ENCODE measurements at places on chromosomes 4 and X.

GRCh38 chr4:75434105-75434504, 80.1 kb downstream of the RCHY1 start:
- DNase-seq: no peak

GRCh38 chr4:79155336-79155735, 170.5 kb downstream of the NAA11 start:
- DNase-seq: no peak

GRCh38 chr4:93414041-93414550, 414.5 kb upstream of the ATOH1 start:
- DNase-seq: no peak

DNA sequence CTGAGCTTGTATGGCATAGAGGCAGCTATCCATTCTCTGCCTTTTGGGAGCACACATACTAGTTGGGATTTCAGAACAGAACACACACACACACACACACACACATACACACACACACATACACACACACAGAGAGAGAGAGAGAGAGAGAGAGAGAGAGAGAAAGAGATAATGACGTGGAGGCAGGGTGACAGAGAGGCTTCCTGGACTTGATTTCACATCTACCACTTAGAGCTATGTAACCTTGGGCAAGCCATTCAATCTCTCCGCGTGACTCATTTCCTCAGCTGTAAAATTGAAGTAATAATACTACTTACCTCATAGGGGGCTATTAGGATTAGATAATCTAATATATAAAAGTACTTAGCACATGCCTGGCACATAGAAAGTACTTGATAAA, 12.3 kb upstream of the GRIA3 start:
- no peak for DNase-seq

GRCh38 chr4:89142691-89143669, 31.6 kb downstream of the TIGD2 start:
- no peak for DNase-seq

DNA sequence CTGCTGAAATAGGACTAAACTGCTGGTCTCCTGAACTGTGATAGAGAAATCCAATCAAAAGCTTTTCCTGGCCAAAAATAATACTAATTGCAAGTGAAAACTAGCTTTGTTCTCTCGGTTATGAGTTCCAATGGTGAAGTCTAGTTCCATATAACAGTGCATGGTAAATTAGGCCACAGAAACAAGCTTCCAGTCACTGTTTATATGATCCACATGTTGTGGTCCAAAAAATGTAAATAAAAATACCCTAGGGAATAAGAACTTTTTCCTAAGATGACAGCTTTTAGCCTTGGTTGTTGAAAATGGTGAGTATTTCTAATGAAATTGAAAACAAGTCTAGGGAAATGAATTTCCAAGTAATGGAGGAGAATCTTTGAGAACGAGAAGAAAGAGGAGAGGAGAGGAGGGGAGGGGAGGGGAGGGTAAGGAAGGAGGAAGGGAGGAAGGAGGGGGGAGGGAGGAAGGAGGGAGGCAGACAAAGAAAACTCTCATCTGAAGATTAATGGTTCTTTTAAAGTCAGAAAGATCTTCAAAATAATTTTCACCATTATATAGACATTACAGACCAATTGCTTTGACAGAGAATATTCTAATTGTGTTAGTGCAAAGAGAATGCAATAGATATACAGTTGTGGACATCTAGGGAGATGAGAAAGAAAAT, 26.1 kb downstream of the PALLD start:
- DNase-seq: no peak

DNA sequence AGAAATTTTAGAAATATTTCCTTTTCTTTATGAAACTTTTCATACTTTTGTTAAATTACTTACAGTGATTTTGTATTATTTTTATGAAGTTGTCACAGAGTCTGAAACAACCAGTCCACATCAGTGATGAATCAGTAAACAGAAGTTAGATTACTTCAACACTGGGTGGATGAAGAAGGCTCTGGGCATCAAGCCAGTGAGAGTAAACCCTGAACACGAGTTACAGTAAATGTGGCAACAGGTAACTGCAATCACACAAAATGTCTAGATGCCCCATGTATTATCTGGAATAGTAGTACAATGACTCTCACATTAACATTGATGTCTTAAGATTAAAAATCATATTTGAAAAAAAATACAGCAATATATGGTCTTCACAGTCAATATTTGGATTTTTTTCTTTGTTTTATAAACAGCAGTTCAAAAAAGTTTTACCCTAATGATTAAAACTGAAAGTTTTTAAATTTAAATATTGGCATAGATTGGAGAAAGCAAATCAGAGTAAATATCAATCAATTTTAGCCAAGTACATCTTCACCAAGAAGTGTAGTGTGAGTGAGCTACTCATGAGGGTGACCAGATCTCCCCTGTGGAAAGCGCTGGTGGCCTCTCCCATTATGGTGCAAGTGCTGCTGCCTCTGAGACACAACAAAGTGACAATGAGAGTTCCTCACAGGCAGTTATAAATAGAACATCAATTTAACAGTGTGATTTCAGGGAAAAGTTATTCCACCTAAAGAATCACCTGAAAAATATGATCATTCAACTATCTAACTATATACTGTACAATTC, 63.2 kb upstream of the UGT2B7 start:
- no peak for DNase-seq

- DNase-seq: no peak
Observed at GRCh38 chr4:148868191-148868590, 426.0 kb upstream of the NR3C2 start.

- DNase-seq: no peak
Observed at GRCh38 chr4:67152976-67153375, 392.3 kb downstream of the CENPC start.

GRCh38 chr4:24753519-24753918, 41.9 kb upstream of the SOD3 start:
- no peak for DNase-seq

DNA sequence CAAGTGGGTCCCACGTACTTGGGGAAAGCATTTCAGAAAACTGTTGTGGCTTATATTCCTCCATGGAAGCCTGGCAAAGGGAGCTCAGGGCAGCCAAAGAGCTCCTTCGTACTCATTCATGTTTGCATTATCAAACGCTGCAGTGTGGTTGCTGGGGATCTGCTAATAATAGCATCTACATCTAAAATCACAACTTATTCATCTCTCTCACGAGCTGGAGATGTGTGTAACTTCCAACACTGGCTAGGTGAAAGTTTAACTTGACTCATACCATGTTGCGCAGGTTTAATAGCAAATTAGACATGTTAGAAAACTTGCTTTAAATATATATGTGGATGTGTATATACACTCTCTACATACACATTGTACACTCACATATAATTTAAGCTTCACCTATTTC, 415.1 kb downstream of the AFF2 start:
- no peak for DNase-seq

Measured in stimulated activated naive CD8-positive, alpha-beta T cell treated with anti-CD3 and anti-CD28 coated beads, Interleukin-15, amount 100 ng/mL, for 72 hours (primary cell).